ENCODE measurements at places on chromosomes 7 and 10. TPM values are rescaled to one million over a fixed set of nuclear protein-coding genes. Genes with fewer than 3 reads are reported as not detected.

The NODAL gene
- 2.1 TPM for total RNA-seq

The RBM20 gene
- 2.0 TPM for total RNA-seq

The UPK3B gene
- 0.89 TPM for total RNA-seq

The SKAP2 gene
- total RNA-seq = 17.6 TPM

The FEZF1 gene
- total RNA-seq = not detected

The AKR1D1 gene
- total RNA-seq = not detected

The CXCL12 gene
- 152 TPM for total RNA-seq

The DLD gene
- total RNA-seq = 98.5 TPM

The SPDYE1 gene
- total RNA-seq = not detected

DNA sequence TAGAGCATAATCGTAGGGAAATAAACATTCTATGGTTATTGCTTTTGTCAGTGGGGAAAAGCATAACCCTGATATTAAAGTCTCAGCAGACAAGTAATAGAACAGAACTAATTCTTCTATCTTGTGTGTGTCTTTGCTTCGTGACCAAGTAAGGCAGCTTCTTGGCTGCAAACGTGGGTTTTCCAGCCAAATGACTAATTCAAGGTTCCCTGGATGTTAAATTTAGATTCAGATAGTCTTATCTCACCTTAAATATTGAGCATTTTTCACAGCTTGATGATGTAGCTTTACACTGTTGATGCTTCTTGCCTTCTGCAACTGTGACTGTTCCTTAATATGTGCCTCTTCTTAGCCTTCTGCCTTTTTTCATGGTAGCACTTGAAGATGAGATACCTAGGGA, 113.0 kb downstream of the EXOC4 start:
- no peak for DNase-seq

GRCh38 chr10:43573250-43574000, 991 bp downstream of the ZNF239 start:
- peak; percentile 15 for DNase-seq

- DNase-seq = peak; percentile 48
Measured at GRCh38 chr7:13991791-13992595, 2.5 kb upstream of the ETV1 start.

DNA sequence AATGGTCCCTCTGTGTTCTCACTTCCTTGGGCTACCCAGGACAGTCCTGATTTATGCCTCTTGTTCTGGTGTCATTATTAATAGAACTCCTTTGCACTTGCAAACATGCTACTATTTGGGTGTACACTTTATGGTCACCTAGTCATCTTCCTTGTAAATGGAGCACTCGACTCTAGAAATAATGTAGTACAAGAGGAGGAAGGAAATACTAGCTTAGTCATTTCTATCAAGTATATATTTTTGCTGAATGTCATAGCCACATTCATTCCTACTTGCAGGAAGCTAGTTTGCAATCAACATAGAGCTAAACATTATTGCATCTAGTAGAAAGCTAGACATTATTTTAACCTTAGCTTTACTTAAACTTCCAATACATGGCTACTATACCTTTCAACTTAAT, 335.3 kb downstream of the MAGI2 start:
- DNase-seq = no peak

GRCh38 chr7:114658216-114658615, 243.6 kb downstream of the FOXP2 start:
- DNase-seq = no peak

- DNase-seq = no peak
Measured at GRCh38 chr7:47513741-47514241, 68.1 kb downstream of the TNS3 start.

DNA sequence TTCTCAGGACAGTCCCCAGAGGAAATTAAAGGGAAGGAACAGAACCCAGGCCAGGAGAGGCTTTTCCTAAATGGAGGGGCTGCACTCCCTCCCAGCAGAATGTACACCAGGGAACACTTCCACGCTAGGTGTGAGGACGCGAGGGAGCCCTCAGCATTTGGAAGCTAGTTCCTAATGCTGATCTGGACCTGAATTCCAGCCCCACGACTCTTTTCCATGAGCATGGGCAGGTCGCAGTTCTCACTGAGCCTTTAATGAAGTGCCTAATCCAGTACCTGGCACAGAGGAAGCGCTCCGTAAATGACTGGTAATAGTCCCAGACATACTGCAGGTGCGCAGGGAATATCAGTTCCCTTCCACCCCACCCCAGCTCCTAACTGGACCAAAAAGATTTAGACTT, 1.1 kb downstream of the ALOX5 start:
- no peak for DNase-seq

DNA sequence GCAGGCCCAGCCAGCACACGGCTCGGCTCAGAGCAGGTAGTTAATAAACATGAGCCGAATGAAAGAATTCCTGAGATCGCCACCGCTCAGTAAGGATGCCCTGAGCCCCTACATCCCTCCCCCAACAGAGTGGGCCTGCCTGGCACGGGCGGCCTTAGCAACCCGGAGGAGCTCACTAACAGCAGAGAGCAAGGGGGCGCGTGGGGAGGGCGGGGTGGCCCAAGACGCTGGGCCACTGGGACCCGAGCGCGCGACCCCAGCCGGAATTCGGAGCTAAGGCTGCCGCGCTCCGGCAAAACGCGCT, 403 bp upstream of the ENO4 start:
- DNase-seq = no peak

DNA sequence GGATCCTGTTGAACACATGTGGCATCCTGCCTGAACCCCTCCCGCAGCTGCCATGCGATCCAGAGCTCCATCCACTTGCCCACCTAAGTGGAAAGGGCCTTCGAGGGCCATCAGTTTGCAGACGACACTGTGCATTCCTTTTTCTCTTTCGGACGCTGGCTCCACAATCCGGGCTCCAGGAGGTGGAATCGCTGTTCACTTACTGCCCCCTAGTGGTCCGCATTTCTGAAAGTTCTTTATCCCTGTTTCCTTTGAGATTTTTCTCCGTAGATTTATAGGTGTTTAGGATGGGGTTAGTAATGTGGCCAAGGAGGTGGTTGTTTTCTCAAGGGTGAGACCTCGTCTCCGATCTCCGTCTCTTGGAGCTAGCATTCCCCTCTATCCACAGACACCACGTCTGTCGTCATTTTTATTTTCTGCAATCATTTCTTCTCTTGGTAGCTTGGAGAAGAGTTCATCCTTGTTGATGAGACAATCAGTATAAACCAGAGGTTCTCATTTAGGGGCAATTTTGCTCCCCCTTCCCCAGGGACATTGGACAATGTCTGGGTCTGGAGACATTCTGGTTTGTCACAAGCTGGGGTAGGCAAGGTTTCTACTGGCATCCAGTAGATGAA, 204.6 kb downstream of the ARHGAP21 start:
- peak; percentile 68 for DNase-seq

- DNase-seq = no peak
Measured at GRCh38 chr10:130905386-130905785, 406.1 kb downstream of the TCERG1L start.

- peak; percentile 93 for DNase-seq
Measured at GRCh38 chr7:95476904-95477594, 8.7 kb upstream of the ASB4 start.

GRCh38 chr10:125000366-125001312, 58.7 kb downstream of the ZRANB1 start:
- no peak for DNase-seq

- peak; percentile 26 for DNase-seq
Measured at GRCh38 chr7:116258734-116259133, 48.4 kb downstream of the TES start.
